ENCODE measurements at places on chromosomes 13 and 19. TPM values are rescaled to one million over a fixed set of nuclear protein-coding genes. Genes with fewer than 3 reads are reported as not detected.

Gene USHBP1
- polyA plus RNA-seq: 5.6 TPM

Gene AMH
- 6.1 TPM for polyA plus RNA-seq

Gene ELOF1
- 31.8 TPM for polyA plus RNA-seq

Gene CHERP
- 31.7 TPM for polyA plus RNA-seq

Gene DEDD2
- polyA plus RNA-seq: 13.3 TPM

Gene FOSB
- polyA plus RNA-seq: 41.0 TPM

Gene EFNA2
- polyA plus RNA-seq: 1.1 TPM

Gene ZNF793
- 10.9 TPM for polyA plus RNA-seq

Gene SIAH3
- 0.33 TPM for polyA plus RNA-seq

Gene PPP2R1A
- polyA plus RNA-seq: 293 TPM

Gene FGF14
- polyA plus RNA-seq: 0.23 TPM

Gene ITGBL1
- polyA plus RNA-seq: 1.1 TPM

DNA sequence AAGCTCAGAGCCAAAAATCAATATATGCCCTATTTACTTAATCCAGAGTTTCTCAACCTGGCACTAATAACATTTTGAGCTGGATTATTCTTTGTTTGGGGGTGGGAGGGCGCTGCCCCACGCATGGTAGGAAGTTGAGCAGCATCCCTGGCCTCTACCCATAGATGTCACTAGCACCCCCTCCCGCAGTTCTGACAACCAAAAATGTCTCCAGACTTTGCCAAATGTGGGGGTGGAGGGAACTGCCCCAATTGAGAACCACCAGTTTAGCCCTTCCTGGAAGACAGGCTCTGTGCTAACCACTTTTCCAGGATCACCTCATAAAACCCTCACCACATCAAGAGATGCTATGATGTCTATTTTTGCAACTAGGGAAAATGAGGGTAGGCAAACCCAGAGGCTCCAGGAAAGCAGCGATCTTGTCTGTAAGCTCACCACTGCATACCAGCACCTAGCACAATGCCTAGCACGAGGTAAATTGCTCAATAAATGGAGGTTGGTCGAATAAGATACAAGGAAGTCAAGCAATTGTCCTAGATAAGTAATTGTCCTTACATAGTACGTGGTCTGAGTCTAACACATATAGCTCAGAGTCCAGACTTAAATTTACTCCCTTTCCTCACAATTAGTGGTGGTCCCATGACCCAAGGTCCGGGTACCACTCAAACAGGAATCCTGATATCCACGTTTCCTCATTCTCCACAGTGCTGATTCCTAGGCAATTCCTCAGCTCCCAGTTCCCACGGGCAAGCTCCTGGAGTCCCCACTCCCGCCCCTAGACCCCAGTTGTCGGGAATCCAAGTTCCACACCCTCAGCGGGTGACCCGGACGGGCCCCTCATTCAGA is 892 bp downstream of the TRIR start:
- DNase-seq: no peak

- no peak for DNase-seq
Observed at GRCh38 chr19:33473653-33474305, 47.8 kb downstream of the PEPD start.

DNA sequence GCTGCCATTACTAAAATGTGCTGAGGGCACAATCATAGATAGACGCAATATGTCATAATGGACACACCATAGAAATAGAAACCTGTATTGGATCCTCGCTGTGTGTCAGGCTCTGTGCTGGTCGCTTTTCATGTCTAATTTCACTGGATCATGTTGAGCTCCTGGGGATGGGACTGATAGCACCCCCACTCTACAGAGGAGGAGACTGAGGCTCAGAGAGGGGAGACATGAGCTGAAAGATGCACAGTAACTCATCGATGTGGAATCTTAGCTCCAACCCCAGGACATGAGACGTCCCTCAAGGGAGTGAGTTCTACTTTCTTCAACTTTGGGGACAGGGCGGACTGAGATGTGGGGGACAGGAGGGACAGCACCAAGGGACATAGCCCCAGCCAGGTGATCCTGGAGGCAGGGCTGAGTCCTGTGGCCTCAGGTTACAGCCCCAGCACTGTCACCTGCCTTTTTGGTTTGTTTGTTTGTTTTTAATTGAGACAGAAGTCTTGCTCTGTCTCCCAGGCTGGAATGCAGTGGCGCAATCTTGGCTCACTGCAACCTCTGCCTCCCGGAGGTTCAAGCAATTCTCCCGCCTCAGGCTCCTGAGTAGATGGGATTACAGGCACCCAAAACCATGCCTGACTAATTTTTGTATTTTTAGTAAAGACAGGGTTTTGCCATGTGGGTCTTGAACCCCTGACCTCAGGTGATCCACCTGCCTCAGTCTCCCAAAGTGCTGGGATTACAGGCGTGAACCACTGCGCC is 6.6 kb upstream of the GIPC1 start:
- DNase-seq: no peak

GRCh38 chr13:21100994-21101757 is 39.8 kb upstream of the LATS2 start:
- no peak for DNase-seq

DNA sequence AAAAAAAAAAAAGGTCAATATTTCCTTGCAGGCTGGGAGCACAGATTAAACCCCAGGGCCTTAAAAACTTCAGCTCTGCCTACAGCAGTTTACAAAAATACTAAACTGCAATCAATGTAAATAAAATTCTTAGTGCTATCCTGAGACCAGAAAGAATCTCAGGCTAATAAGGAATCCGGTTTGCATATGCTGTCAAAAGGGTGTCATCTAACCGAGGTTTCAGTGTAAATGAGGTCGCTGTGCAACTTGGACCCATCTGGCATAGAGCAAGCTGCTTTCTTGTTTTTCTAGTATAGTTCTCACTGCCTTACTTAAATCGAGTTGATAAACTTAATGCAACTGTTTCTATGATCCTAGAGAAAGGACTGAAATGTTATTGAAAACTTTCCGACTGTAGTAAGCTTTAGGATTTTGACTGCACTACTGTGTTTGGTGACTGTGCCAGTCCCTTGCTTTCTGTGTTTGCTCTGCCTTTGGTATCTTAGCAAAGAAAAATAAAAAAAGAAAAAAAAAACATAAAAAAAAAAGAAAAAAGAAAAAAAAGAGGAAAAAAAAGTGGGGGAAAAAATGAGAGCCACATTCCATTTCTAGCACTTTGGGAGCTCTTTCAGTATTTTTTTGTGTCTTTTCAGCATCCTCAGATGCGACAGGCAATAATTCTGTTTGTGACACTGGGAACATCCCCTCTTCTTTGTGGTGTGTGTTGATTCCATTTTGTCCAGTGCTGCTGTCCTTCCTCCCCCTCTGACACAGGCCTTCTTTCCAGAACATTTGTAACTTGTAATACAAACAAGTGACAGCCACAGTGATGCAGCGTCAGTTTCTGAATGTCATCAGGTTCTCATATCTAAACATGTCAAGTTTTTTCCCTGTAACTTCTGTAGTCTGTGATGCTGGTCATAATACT is 340.5 kb downstream of the ZNF536 start:
- no peak for DNase-seq

DNA sequence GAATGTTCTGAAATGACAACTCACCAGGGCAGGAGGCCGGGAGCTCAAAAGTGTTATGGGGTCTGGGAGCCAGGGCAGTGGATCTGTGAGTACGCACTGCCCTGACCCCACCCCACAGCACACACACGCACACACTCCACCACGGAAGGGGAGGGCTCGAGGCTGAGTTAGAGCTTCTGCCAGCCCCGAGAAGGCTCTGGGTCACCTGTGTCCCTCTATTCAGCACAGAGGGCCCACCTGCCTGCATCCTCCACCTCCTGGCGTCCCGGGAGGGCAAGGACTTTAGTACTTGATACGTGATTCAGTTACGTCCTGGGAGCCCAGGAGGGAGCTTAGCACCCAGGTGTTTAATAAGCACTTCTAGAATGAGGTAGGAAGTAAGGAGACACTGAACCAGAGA is 190.0 kb upstream of the GPR12 start:
- no peak for DNase-seq

DNA sequence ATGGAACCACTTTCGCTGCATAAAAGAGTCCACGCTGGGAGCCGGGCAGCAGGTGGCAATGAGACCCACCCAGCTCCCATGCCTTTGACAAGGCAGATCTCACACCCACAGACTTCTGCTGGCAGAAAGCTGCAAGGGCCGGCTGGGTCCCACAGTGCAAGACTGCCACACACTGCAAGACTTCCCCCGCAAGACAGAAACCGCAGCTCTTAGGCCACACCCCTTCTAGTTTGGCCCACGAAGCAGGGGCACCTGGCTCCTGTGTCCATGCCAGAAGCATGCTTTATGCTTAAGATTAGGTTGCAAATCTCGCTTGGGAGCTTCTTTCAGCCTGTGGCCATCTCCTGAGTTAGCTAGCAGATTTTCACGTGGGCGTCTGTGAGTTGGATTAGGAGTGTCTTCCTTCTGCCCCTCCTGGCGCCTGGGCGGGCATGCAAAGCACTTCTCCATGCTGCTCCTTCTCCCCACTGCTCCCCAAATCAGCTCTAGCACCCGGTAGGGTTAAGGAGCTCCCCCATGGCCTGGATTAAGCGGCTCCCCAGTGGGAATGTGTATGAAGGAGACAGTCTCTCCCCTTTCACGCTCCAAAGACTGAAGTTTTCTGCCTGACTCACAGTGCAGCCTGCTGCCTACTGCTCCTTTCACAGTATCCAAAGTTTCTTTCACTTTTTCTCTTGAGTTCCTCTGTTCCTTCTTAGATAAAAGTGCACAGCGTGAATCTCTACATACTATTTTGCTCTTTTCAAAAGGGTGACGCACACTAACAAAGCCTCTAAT is 17.7 kb downstream of the GPC6 start:
- no peak for DNase-seq

- no peak for DNase-seq
Observed at GRCh38 chr13:28137596-28137995, 749 bp upstream of the PAN3 start.

DNA sequence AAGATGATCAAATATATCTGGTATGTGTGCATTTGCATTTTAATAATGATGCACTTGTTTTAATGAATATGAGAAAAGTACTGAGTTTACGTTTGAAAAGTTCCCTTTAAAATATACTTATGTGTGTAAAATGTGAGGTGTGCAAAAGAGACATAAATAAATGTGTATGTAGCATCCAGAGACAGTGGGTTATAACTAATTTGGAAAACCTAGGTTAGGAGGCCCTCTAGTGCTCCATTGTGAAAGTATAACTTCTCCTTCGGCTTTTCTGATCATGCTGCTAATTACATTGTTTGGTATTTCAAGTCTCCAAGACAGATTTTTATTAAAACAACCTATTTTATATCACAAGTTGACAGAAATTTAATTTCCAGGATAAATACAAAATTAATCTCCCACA is 30.1 kb downstream of the SCEL start:
- DNase-seq: no peak

DNA sequence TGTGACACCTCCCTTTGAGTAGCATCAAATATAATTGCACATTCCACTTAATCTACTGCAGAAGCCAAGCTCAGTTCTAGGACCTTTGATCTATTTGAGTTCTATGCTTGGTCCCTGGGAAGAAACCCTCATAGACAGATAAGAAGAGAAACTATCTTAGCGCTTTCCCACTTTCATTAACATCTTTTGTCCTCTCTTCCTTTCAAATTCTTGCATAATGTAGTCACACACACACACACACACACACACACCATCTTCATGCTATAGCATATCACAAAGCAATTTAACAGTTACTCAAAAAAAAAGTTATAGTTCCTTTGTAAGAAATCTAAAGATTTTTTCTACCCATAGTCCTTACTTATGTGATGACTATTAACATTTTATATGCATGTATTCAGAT is 735.9 kb upstream of the PCDH9 start:
- DNase-seq: no peak

GRCh38 chr19:8224394-8225145 is 15.4 kb downstream of the CERS4 start:
- no peak for DNase-seq

DNA sequence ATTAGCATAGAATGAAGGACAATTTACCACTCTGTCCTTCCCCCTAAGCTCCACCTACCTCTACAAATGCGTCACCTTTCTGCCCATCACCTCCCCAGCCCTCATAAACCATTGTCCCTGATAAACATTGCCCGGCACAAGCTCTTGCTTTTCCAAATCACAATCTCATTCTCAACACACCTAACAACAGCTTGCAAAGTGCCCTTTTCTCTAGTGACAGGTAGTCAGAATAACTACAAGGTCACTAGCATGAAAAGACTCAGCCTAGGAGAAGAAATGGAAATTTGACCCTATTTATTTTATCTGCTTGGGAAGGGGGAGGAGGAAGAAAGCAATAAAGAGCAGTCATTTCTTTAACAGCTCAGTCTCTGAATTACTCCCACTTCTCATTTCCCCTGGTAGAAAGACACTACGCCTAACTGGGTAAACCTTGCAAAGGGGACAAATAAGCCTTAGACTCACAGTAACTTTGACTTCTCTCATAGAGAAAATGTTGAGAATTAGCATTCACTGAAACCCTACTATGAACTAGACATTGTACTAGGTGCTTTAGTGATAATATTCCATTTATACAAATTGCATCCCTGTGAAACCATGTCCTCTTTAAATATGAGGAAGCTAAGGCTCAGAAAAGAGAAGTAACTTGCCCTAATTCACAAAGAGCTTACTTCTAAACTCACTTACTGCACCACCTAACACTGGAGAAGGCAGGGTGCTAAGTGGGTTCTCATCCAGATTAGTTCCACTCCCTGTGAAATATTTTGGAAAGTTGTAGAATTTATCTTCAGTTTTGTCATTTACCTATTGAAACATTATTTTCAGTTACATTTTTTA is 116.2 kb upstream of the FNDC3A start:
- no peak for DNase-seq

GRCh38 chr19:2631213-2631821 is 71.2 kb downstream of the GNG7 start:
- DNase-seq: no peak

DNA sequence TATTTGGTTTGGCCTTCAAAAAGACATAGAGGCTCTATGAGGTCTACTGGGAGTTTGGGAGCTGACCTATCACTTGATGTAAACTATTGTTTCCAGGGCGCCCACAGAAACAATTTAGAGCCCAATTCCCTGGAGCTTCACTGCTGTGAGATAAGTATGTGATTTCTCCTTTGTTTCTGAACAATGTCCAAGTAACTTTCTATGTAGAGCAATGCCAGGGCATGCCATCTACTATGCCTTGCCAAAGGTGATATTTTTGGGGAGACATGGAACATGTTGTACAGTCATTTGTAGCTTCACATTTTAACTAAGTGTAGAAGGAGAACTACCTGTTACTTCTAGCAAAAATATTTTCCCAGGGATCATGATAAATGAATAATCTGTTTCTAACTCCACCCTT is 872.6 kb downstream of the GPC5 start:
- DNase-seq: no peak

- DNase-seq: no peak
Observed at GRCh38 chr13:114079601-114080536, 52.6 kb downstream of the RASA3 start.

- no peak for DNase-seq
Observed at GRCh38 chr13:75628801-75629200, 7.3 kb upstream of the LMO7 start.

DNA sequence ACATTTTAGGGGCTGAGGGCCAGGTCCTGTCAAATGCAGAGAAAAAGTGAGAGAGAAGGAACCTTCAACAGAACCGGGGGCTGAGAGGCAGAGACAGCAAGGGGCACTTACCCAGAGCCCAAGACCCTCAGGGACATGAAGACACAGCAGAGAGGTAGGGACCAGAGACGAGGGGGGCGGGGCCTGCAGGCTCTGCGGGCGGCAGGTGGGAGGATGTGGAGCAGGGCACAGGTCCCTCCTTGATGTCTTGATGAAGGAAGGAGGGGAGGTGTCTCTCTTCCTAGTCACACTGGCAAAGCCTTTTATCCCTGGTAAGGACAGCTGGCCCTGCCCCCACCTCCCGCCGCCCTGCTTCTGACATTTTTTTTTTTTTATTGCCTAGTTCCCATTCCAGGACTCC is at the start of gene KLK14:
KLK14 (minus strand) TSS at position 277 of the 400 bp plus-strand sequence; CDS start at position 4, 273 bp downstream.
- no peak for DNase-seq

GRCh38 chr13:47327861-47328260 is 431.0 kb upstream of the HTR2A start:
- no peak for DNase-seq

All from forelimb muscle (tissue), 1 donor.